ENCODE measurements at places on chromosomes 5 and 9. TPM values are rescaled to one million over a fixed set of nuclear protein-coding genes. Genes with fewer than 3 reads are reported as not detected.

DNA sequence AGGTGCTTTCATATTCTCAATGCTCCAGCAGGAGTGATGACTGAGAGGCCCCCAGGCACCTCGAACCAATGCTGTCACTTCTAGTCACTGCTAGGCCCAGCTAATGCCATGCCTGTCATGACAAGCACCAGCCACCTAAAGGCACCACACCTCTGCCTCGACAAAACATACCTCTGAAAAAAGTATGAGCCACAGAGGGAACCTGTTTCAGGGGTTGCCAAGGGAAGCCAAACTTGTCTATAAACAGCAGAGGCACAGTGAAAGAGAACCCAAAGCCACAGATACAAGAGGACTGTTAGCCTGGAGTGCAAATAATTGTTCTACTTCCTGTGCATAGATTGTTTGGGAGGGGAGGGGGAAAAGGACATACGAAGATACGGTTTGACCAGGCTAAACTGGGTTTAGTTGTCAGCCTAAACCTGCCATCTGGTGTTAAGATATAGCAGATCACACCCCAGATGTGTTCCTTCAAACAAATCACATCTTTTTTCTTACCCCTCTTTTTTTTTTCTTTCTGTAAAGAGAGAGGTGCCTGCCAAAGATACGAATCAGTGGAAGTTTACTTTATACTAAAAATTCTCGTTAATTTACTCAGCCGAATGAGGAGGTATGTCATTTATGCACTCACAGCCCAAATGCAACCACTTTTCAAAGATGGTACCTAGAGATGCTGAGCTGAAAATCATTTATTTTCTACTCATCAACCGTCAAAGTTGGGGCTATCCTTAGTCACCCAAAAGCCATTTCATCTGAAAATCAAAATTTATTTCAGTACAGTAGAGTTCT, 45.7 kb downstream of the BNC2 start:
- no peak for DNase-seq
- peaks cover 49% of the 10 kb centered on the region for H3K4me1 ChIP-seq
- peak overlapping the region; percentile 95 for H3K27ac ChIP-seq
- H3K4me3 ChIP-seq: peak overlapping the region; percentile 9
- no peaks in the 10 kb centered on the region for H3K27me3 ChIP-seq

GRCh38 chr5:54703133-54703532, 185.6 kb downstream of the SNX18 start:
- H3K27me3 ChIP-seq: peaks cover 3% of the 10 kb centered on the region
- H3K27ac ChIP-seq: peak overlapping the region; percentile 10
- peaks cover 36% of the 10 kb centered on the region for H3K4me1 ChIP-seq
- no peak for DNase-seq
- H3K36me3 ChIP-seq: peaks cover 3% of the 10 kb centered on the region
- H3K4me3 ChIP-seq: no peak overlapping the region

- no peaks in the 10 kb centered on the region for H3K36me3 ChIP-seq
- no peak overlapping the region for H3K27ac ChIP-seq
- H3K4me3 ChIP-seq: no peak overlapping the region
- H3K27me3 ChIP-seq: peaks cover 36% of the 10 kb centered on the region
These were observed 95.8 kb downstream of the DOCK2 start for GRCh38 chr5:169732841-169733240.

NFIB gene
- 76.4 TPM for total RNA-seq
